ENCODE measurements at places on chromosomes 16 and 17.

DNA sequence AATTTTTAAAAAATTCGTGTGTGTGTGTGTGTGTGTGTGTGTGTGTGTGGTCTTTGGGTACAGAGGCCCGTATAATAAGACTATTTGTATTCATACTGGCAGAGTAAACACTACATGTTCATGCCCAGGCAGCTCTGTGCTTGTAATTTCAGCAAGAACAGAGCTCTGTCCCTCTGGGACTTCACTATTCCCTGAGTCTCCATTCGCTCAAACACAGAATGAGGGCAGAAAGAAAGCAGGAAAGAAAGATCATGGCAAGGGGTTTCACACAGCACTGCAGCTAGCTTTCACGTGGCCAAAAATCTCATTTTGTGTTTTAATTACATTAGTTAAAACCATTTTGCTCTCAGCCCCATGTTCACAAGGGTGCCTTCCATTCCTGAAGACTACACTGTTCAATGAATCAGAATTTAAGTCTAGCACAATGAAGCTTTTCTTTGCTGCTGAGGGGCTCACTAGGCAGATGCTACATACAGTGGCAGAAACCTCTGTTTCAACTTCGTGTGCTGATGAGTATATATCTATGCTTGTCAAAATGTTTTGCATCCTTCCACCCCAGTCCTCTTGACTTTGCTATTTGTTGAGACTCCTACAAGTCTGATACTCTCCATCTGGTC, 198.4 kb upstream of the C17orf78 start:
- no peak for DNase-seq

DNA sequence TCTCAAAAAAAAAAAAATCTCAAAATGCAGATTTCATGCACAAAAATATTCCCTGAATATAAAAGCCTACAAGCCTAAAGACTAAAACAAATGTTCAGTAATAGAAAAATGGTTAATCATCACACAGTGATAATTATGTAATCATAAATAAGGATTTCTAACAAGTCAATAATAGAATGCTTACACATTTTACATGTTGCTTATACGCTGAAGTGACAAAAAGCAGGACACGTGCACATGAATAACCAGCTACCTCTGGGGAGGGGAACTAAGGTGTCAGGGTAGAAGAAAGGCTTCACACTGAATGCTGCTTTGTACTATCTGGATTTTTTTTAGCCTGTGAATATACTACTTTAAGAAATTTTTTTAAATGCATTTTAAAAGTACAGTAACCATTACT, 31.1 kb downstream of the HEATR6 start:
- DNase-seq = no peak

DNA sequence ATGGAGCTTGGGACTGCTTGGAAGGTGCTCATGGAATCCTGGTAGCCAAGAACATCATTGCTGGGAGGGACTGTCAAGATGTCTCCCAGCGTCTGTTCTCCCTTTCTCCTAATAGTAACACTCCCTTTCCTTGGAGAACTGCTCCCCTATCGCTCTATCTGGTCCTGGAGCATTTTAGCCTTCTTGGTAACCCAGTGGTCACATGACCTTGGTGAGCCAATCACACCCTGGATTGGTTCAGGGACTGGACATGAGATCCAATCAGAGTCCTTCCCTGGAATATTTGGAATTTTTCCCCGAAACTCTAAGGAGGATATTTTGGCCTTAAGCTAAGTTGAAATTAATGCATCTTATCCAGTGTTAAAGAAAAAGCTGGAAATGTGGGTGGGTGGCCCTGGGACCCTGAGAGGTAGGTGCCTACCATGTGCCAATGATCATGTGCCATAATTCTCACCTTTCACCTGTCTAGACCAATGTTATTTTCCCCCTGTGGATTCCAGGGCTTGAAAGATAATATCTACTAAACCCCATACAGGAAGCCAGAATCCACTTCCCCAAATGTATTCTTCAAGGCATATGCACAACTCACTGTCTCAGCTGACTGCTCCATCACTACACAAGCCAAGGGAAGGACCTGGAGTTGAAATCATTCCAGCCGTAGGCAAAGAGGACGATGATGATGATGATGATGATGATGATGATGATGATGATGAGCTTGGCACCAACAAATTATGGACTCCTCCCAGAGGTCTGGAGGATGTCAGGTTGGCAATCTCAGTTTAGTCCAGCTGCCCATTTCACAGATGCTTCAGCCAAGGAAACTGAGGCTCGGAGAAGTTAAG, 193.2 kb downstream of the RAB11FIP4 start:
- DNase-seq = no peak

DNA sequence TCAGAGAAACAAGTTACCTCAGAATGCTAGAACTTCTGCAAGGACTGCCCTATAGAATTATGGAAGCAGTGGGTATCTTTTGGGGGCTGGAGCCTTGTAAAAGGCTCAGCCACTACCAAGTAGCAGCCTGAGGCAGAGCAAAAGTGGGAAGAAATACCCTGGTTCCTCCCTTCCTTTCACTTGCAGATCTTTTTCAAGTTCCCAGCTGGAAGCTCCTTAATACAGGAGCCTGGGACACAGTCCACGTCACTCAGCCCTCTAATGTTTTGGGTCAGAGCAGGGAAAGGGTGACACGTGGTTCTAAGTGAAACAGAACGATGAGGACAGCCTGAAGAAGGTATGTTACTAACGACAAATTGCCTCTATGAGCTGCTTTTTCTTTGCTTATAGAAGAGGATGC, 93.1 kb downstream of the CNTNAP4 start:
- DNase-seq = no peak

DNA sequence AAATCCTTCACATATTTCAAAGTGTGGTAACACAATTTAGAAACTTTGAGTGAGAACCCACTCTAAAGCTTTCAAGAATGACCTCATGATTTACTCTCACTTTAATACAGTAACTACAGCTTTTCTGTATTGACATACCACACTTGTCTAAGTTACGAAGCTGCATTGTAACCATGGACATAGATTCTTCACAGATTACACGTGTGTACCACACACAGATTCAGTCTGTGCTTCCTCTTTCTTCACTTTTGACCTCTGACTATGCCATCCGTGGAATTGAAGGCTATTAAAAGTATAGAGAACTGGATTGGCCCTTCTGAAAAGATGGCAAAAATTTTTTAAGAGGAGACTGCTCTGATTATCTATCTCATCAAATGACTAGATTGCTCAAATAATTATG, 172.7 kb downstream of the TANC2 start:
- no peak for DNase-seq

- DNase-seq = no peak
Measured at GRCh38 chr17:9386401-9386800, 189.2 kb downstream of the STX8 start.

DNA sequence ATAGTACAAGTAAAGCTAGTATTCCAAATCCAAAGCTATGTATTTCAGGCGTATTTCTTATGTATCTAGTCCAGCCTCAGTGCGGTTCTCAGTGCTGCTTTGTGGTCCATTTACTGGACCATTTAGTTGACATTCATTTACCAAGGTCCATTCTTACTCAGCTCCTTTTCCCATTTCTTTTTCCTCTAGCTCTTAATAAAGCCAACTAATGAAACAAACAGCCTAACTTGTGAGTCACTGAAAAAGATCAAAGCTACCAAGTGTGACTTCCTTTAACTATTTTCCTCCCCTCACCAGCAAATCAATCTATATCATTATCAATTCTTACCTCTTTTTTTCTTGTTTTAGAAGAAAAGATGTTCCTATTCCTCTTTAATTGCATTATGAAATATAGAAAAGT, 64.0 kb downstream of the CYB561 start:
- no peak for DNase-seq

DNA sequence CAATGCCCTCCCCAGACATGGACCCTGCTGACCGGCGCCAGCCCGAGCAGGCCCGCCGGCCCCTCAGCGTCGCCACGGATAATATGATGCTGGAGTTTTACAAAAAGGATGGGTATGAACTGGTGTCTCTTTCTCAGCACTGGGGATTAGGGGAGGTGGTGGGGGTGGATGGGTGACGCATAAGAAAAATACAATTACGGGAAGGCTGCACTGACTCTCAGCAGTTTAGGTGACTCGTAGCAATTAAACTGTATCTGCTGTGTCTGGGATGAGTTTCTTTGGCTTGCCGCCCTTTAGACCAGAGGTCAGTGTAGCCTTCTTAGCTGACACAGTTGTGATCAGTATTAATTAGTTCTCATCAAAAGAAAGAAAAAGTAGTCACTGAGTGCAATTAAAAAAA, 59.0 kb downstream of the ELAC2 start:
- DNase-seq = no peak

- no peak for DNase-seq
Measured at GRCh38 chr16:66925322-66925840, at the start of gene RRAD. Gene RRAD (minus strand): TSS chr16:66925535. CDS start chr16:66925179, 356 bp downstream.

GRCh38 chr16:27700304-27700995, 150.5 kb downstream of the KATNIP start:
- DNase-seq = no peak

- no peak for DNase-seq
Measured at GRCh38 chr17:67606896-67607604, 110.7 kb upstream of the NOL11 start.

DNA sequence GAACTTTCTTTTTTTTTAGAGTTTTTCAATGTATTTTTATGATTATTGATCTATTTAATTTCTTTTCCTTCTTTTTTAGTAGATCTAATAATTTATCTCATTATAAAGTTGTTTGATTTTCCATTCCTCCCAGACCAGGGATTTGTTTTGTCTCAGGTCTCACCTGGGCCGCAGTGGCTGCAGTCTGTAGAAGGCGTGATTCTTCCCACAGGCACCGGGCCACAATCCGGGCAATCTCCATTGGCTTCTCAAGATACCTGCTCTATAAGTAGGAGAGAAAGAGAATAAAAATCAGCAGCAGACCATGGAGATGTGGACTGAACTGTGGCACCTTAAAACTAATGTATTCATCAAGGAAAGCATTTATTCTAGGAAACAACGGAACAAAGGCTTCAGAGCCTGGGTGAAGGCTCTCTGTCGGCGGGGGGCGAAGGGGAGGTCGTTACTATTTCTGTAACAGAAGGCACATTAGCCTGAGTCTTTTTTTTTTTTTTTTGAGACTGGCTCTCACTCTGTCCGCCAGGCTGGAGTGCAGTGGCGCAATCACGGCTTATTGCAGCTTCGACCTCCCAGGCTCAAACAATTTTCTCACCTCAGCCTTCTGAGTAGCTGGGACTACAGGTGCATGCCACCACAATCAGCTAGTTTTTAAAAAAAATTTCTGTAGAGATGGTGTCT, 42.7 kb downstream of the STAT3 start:
- no peak for DNase-seq

GRCh38 chr17:1560101-1560857, 2.3 kb downstream of the PITPNA start:
- no peak for DNase-seq

- DNase-seq = no peak
Measured at GRCh38 chr17:22496450-22496849, 804.1 kb downstream of the KCNJ18 start.

GRCh38 chr16:53937161-53937880, 233.4 kb downstream of the FTO start:
- DNase-seq = no peak

DNA sequence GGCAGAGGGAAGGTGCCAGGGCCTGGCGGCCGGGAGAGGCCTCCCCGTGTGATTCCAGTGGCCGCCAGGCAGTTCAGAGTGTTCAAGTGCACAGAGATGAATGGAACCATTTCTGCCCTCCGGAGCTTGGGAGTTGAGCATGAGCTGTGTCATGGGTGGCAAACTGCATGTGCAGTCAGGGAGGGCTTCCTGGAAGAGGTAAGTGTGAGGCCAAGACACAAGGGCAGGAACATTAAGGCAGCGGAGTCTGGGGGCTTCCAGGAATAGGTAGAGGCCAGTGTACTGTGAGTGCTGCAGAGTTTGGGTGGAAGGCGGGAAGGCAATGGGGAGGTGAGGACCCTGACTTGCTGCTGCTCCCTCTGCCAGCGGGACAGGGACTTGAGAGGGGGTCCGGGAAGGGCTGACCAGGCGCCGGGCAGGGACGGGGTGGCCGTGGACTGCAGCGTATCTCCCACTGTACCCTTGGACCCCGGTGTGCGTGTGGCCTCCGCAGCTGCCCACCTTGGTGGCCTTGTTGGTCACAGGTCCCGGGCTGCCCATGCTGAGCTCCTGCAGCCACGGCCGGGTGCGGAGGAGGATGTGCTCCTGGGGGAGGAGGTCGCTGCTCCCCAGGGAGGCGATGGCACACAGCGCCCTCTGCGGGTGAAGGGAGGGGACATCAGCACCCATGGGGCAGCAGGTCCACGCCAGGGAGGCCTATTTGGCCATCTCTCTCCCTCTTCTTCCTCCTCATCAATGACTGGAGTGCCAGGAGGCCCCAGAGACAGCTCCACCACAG, 7.5 kb upstream of the CEP131 start:
- no peak for DNase-seq

DNA sequence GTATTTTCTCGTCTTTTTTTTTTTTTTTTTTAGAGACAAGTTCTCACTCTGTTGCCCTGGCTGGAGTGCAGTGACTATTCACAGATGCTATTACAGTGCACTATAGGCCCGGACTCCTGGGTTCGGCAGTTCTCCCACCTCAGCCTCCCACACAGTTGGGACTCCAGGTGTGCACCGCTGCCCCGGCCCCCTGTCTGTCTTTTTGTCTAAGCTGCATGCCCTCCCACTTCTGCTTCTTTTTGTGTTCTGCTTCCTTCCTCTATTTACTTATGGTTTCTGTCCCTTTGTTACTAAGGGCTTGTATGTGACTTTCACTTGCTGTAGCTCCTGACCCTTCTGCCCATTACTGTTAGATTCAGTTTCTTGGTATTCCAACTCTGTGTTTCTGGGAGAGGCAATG, 20.5 kb downstream of the SLC7A6 start:
- DNase-seq = no peak

GRCh38 chr16:77085981-77086380, 105.0 kb upstream of the MON1B start:
- DNase-seq = no peak

DNA sequence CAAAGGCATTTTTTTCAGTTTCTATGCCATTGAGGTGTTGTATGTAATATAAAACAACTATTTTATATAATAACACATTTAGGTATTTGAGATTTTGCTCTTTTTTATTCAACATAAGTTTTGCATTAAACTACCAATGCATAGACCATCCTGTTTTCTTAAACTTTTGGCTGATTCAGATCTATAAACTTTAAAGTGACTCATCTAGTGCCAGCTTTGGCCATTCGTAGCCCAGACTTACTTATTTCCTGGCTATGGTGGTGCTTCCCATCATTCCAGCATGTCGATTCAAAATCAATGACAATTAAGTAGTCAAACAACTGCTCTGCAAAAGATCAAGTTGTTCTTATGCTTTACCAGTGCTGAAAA, 3.1 kb downstream of the ERI2 start:
- no peak for DNase-seq

DNA sequence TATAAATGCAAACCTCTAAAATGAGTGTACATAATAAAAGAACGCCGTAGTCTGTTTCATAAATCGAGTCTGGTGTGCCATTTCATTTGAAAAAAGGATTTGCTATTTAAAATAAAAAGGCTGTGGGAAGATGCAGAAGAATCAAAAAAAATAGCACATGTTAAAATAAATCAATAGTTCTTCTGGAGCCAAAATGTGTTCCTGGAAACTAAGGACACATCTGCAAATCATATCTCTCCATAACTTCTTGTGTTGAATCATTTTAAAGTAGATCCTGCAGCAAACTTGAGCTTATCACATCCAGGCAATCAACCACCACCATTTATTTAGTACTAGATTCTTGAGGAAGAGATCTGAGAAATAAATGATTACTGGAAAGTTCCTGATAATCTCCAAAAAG, 29.0 kb downstream of the XPO6 start:
- no peak for DNase-seq

GRCh38 chr17:79901131-79901530, 61.9 kb upstream of the CBX4 start:
- DNase-seq = no peak
